Aorta (tissue), 5 donors: ENCODE measurements at places on chromosomes 1 and 21. TPM values are rescaled to one million over a fixed set of nuclear protein-coding genes. Genes with fewer than 3 reads are reported as not detected.

Gene APCS
- not detected for total RNA-seq

Gene USH2A
- not detected for total RNA-seq

Gene SHISA4
- total RNA-seq, result 39.9 TPM

Gene GBP3
- total RNA-seq, result 20.6 TPM

Gene DNAI4
- 20.8 TPM for total RNA-seq

Gene OR6N1
- total RNA-seq, result not detected

Gene POGZ
- 96.0 TPM for total RNA-seq

Gene RAB7B
- total RNA-seq, result 1.7 TPM

DNA sequence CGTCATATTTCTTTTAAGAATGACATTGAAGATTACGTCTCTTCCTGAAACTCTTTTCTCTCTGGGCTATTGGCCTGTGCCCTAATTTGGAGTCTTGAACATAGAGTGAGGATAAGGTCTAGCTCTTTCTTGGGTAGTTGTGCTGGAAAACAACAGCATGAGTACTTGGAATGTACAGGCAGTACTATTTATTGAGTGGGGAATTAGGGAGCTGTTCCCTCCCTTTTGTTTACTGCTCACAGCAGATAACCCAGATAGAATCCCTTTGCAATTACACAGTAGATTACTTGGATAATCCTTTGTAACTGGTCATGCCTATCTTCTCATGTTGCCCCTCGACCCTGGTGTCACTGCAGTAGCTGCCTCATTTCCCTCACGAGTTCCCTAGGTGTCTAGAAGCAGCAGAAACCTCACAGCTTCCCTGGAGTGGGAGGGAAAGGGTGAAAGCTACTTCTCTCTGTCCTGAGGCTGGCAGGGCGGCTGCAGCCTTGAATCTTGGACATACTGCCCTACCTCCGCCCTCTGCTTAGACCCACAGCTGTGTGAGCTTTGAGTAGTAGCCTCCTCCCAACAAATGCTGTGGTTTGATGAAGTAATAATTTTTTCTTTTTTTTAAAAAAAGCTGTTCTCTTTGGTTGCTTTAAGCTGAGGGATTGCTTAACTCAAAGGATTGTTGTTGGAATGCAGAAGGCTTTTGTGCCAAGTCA is 70.6 kb downstream of the FGGY start:
- no peak overlapping the region for H3K4me3 ChIP-seq
- H3K27ac ChIP-seq, result peak overlapping the region; percentile 72
- peak; percentile 79 for DNase-seq
- H3K27me3 ChIP-seq, result no peaks in the 10 kb centered on the region

- no peak overlapping the region for H3K4me3 ChIP-seq
- no peak for DNase-seq
- no peaks in the 10 kb centered on the region for H3K27me3 ChIP-seq
These were observed 14.7 kb upstream of the LY9 start for GRCh38 chr1:160781186-160781766.

- no peaks in the 10 kb centered on the region for H3K4me1 ChIP-seq
- H3K36me3 ChIP-seq, result no peaks in the 10 kb centered on the region
- no peak overlapping the region for H3K27ac ChIP-seq
- no peaks in the 10 kb centered on the region for H3K27me3 ChIP-seq
- no peak overlapping the region for H3K4me3 ChIP-seq
These were observed 139.4 kb downstream of the DYRK1A start for GRCh38 chr21:37505963-37506362.

DNA sequence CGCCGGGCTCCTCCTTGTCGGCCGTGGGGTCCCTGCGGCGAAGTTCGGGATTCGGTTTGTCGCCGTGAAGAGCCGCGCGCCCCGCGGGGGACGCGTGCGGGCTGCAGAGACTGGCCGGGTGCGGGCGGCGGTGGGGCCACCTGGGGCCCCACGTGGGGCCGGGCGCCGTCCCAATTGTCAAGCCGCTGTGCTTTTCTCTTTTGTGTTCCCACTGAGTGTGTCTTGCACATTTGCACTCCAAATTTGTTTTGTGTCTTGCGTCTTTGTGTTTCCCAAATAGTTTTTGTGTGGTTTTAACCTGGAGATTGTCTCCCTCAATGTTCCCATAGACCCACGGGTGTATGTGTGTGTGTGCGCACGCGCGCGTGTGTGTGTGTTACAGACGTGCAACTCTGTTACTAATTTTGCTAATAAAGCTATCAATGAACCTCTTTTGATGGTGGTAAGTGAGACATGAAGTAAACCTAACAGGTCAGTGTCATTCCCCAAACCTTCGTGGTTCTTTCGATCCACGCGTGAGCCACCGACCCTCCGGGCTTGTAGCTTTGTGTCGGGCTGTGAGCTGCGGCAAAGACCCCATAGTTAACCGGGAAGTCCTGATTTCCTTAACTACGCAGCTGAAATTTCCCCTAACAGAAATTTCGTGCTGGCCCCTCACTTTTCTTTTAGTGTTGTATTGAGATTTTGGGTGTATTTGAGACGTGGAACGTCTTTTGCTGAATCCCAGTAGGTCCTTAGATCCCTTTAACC is 708 bp downstream of the PRDM2 start:
- peak overlapping the region; percentile 83 for H3K27ac ChIP-seq
- peak overlapping the region; percentile 90 for H3K4me3 ChIP-seq
- DNase-seq, result peak; percentile 53
- no peaks in the 10 kb centered on the region for H3K4me1 ChIP-seq
- H3K27me3 ChIP-seq, result no peaks in the 10 kb centered on the region
- no peaks in the 10 kb centered on the region for H3K36me3 ChIP-seq

GRCh38 chr1:23403038-23403336 is 21.6 kb downstream of the TCEA3 start:
- peak overlapping the region; percentile 61 for H3K27ac ChIP-seq
- H3K36me3 ChIP-seq, result no peaks in the 10 kb centered on the region
- H3K27me3 ChIP-seq, result no peaks in the 10 kb centered on the region
- no peak overlapping the region for H3K4me3 ChIP-seq

DNA sequence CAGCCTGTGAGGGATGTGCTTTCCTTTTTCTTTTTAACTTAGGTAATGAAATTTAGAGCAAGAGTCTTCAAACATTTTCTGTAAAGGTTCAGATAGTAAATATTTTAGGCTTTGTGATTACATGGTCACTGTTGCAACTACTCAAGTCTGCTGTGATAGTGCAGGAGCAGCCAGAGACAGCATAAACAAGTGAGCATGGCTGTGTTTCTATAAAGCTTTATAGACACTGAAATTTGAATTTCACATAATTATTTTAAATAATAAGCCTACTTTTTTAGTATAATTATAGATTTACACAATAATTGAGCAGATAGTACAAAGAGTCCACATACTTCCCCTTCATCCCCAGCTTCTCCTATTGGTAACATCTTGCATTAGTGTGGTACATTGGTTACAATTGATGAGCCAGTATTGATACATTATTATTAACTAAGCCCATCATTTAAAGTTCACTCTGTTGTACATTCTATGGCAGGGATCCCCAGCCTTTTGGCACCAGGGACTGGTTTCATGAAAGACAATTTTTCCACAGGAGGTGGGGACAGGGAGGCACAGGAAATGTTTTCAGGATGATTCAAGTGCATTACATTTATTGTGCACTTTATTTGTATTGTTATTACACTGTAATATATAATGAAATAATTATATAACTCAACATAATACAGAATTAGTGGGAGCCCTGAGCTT is 3.0 kb downstream of the ATF6 start:
- H3K4me1 ChIP-seq, result no peaks in the 10 kb centered on the region
- no peaks in the 10 kb centered on the region for H3K36me3 ChIP-seq
- no peaks in the 10 kb centered on the region for H3K27me3 ChIP-seq

DNA sequence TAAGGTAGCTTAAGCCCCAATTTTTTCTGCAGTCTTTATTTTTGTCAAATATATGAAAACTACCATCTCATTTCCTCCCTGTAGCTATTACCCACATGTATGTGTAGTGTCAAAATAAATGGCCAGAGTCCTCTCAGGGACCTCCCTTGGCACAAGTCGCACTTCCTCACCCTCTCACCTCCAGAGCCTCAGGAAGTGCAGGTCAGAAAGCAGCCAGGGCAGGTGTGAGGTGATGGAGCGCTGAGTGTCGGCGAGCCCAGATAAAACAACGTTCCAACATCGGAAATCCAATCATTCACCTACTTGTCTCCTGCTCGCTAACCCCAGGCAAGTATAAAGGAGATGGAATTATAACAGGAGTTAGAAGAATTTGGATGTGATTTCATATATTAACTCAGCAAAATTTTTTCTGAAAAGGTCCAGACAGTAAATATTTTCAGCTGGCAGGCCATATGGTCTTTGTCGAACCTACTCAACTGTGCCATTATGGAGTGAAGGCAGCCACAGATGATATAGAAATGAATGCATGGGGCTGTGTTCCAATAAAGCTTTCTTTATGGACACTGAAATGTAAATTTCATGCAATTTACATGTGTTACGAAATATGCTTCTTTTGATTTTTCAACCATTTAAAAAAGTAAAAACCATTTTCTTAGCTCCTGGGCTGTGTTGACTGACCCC is 76.8 kb upstream of the ERG start:
- no peak for DNase-seq
- H3K27me3 ChIP-seq, result no peaks in the 10 kb centered on the region
- H3K4me1 ChIP-seq, result no peaks in the 10 kb centered on the region
- peaks cover 2% of the 10 kb centered on the region for H3K36me3 ChIP-seq
- H3K27ac ChIP-seq, result no peak overlapping the region

- no peak for DNase-seq
- H3K27ac ChIP-seq, result no peak overlapping the region
- H3K36me3 ChIP-seq, result no peaks in the 10 kb centered on the region
- H3K4me3 ChIP-seq, result no peak overlapping the region
- H3K4me1 ChIP-seq, result no peaks in the 10 kb centered on the region
- H3K27me3 ChIP-seq, result no peaks in the 10 kb centered on the region
These were observed 70.8 kb downstream of the JAK1 start for GRCh38 chr1:64895500-64895899.

- H3K27ac ChIP-seq, result no peak overlapping the region
- no peak overlapping the region for H3K4me3 ChIP-seq
- H3K27me3 ChIP-seq, result no peaks in the 10 kb centered on the region
- no peaks in the 10 kb centered on the region for H3K4me1 ChIP-seq
- DNase-seq, result no peak
These were observed 192.5 kb downstream of the ZZZ3 start for GRCh38 chr1:77489910-77490309.

- DNase-seq, result no peak
- H3K4me3 ChIP-seq, result no peak overlapping the region
- no peaks in the 10 kb centered on the region for H3K27me3 ChIP-seq
- peaks cover 8% of the 10 kb centered on the region for H3K4me1 ChIP-seq
- no peak overlapping the region for H3K27ac ChIP-seq
These were observed 30.8 kb downstream of the POU2F1 start for GRCh38 chr1:167251472-167251871.

GRCh38 chr1:9603307-9603706 is 14.6 kb downstream of the TMEM201 start:
- no peaks in the 10 kb centered on the region for H3K4me1 ChIP-seq
- no peak overlapping the region for H3K4me3 ChIP-seq
- no peak overlapping the region for H3K27ac ChIP-seq
- no peaks in the 10 kb centered on the region for H3K27me3 ChIP-seq
- no peak for DNase-seq

- H3K27me3 ChIP-seq, result no peaks in the 10 kb centered on the region
- H3K27ac ChIP-seq, result no peak overlapping the region
- no peaks in the 10 kb centered on the region for H3K36me3 ChIP-seq
- no peaks in the 10 kb centered on the region for H3K4me1 ChIP-seq
- DNase-seq, result no peak
These were observed 5.1 kb downstream of the ZNF692 start for GRCh38 chr1:248853663-248854375.

DNA sequence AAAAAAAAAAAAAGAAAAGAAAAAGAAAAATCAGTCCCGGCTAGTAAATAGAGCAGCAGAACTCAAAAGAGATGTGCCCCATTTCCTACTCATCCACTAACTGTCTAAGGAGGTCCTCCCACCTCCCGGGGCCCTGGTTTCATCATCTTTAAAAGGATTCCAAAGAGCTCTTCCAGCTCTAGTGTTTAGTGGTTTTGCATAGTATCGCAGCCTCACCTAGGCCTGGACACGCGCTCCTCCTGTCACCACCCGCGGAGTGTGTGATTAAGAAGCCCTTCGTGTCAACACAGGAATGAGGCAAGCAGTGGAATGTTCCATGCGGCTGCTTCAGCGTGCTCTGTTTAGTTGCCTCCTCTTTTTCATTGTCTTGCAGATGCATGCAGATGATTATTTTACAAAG is 49.0 kb downstream of the LBR start:
- no peak for DNase-seq
- no peaks in the 10 kb centered on the region for H3K27me3 ChIP-seq
- H3K4me1 ChIP-seq, result no peaks in the 10 kb centered on the region
- no peak overlapping the region for H3K27ac ChIP-seq
- H3K36me3 ChIP-seq, result no peaks in the 10 kb centered on the region
- no peak overlapping the region for H3K4me3 ChIP-seq

DNA sequence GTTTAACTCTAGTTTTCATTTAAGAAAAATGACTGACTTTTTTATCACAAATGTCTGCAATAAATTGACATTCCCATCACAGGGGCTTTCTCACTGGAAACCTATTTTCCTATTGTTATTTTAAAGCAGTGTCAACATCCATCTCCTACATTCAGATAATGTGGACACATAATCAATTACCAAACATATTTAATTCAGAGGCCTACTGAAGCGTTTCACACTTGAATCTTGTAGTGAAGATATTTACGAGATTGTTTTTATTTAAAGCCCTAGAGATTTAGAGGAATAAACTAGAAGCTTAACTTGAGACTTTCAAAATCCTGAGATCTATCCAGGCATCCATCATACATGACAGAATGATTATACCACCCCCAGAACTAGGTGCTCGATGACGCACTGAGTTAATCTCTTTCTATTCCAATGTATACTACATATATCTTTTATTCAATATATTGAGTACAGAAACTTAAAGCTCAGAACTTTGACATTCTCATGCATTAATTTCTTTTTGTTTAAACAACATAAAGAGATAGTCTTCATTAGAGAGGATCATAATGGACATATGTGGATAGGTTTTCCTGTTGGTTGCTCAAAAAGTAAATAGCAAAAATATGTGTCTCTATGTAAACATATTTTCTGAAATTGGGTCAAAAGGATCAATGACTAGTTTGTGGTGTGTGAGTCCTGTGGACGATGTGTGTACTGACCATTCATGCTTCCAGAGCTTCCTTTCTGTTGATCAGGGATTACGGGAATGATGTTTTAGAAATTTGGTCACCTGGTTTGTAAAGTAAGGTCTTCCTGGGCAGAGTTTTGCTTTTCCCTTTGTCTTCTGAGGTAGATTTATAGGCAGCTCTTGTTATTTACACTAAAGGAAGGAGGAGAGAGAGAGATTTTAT is 171.5 kb upstream of the HMCN1 start:
- no peaks in the 10 kb centered on the region for H3K27me3 ChIP-seq
- no peak overlapping the region for H3K27ac ChIP-seq
- no peak for DNase-seq
- no peaks in the 10 kb centered on the region for H3K36me3 ChIP-seq
- no peak overlapping the region for H3K4me3 ChIP-seq

DNA sequence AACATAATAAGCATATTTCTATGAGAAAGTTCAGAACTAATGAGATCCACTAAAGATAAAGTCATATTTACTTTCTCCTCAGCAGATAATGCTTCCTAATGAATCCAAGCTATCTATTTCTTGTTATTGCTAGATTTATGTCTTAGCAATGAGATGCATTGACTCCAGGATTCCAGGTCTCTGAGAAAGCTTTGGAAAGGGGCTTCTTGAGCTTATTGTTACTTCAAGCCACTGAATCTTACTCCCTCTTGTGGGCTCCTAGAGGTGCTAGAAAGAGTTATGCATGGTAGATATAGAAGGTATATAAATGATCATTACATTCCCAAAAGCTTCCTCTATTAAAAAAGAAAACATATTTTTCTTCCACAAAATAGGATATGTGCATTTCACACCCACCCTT is 246.4 kb upstream of the ADAMTS5 start:
- no peak for DNase-seq
- H3K36me3 ChIP-seq, result no peaks in the 10 kb centered on the region
- no peak overlapping the region for H3K4me3 ChIP-seq
- no peaks in the 10 kb centered on the region for H3K4me1 ChIP-seq
- H3K27me3 ChIP-seq, result no peaks in the 10 kb centered on the region
